Activated CD4-positive, alpha-beta T cell treated with anti-CD3 and anti-CD28 coated beads for 48 hours (primary cell): ENCODE measurements at places on chromosomes 4 and X.

DNA sequence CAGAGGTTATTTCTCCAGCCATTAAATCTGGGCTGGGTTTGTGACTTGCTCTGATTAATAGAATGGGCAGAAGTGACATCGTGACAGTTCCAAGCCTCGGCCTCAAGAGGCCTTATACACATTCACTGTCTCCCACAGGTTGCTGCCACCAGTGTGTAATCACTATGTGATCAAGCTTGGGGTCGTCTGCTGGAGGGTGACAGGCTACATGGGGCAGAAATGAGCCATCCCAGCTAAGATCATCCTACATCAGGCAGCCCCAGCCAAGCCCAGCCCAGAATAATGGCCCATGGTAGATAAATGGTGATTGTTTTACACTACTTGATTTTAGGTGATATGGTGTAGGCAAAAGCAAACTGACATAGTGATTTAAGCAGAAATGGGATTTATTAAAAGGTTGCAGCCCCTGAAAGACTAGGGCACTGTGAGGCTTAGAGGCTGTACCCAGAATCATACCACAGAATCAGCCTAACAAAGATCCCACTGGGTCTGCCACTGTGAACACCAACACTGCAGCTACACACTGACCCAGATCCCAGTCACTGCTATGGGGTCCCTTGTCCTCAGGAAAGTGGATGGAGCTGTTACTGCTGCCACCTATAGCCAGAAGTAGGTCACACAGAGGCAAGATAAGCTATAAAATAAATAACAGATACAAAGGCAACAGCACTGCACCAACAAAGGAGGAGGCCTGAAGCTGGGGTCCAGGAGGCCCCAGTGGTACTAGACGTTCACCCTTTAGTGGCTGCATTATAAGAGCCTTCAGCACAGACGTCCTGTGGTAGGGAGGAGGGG lies 159.6 kb upstream of the RBPJ start:
- DNase-seq: peak; percentile 38

DNA sequence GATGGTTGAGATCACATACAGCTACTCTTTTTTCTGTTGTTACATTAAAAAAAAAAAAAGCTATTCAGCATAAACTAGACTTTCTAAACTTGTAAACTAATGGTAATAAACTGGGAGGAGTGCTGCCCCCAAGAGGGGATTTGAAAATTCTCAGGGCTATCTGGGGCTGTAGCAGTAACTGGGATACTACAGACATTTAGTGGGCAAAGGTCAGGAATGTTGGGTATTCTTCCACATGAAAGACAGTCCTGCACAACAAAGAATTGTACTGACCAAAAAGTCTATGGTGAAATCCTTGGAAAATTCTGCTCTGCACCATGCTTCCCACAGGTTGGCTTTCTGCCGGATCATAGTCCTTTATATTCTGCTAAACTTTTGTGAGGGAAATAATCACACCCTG lies 232.6 kb upstream of the BOD1L1 start:
- DNase-seq: no peak

GRCh38 chr4:2045518-2045951 lies 13.6 kb upstream of the NAT8L start:
- no peak for DNase-seq

DNA sequence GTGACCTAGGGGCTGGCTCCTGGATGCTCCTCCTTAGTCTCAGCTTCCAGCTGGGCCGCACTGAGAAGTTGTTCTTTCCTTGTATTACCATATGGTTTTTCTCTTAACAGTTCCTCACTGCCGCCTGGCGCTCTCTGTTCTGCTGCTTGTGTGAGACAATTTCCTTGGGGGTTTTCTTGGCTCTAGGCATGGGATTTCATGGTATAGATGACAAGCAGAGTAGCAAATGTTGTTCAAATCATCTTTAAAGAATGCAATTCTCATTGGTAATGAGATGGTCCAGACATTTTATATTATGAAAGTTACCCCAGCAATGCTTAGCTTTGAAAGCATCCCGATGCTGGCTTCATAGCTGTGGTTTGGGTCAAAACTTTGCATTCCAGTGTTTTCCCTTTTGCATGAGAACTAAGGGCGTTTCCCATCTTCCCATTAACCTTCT lies 37.6 kb downstream of the SEPTIN11 start:
- DNase-seq: no peak

- DNase-seq: no peak
Observed at GRCh38 chr4:44638091-44638490, 13.3 kb downstream of the YIPF7 start.

GRCh38 chrX:49178537-49178936 lies 6.8 kb downstream of the PLP2 start:
- DNase-seq: no peak

DNA sequence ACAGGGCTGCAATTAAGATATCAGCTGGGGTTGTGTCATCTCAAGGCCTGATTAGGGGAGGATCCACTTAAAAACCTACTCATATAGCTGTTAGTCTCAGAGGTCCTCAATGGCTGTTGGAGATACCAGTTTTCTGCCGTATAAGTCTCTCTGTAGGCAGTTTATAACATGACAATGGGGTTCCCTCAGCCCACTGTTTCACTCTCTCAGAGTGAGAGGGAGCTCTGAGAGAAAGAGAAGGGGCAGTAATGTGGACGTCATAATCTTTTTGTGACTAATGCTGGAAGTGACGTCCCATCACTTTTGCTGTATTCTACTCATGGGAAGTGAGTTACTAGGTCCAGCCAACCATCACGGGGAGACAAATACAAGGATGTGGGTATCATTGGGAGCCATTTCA lies 70.3 kb downstream of the STIM2 start:
- DNase-seq: no peak

- no peak for DNase-seq
Observed at GRCh38 chrX:121932688-121933087, 885.3 kb downstream of the GLUD2 start.

DNA sequence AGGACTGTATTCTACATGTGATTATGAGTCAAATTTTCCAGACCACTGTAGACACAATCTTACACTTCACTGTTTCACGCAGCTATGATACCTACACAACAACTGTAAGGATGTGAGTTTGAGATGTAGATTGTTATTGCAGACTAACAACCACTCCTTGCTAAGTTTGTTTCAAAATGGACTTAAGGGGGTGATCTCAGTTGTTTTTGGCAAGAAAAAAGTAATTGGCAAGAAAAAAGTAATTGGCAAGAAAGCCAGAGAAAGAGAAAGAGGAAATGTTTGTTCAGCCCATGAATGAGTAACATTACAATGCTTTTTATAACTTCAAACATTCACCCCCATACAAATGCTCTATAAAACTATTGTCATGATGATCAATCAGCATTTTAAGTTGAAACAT lies 466.4 kb downstream of the DMD start:
- no peak for DNase-seq

- DNase-seq: no peak
Observed at GRCh38 chr4:3872834-3873313, 106.7 kb downstream of the ADRA2C start.

- DNase-seq: no peak
Observed at GRCh38 chrX:71177327-71177726, 32.7 kb downstream of the NLGN3 start.

DNA sequence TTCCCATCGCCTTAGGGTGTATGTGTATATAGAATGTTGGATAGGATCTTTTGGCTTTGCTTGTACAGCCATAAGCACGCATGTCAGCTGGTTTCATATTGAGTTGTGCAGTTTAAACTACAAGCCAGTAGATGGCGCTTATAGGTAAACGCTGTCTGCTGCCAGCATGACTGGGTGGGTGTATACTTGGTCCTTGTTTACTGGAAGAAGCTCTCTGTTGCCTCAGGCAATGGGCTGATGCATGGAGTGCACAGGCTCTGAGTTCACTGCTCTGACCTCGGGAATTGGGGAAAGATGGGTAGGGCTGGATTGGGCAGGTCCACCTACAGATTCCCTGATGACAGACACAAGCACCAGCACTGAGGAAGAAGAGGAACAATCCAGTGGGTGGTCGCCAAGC lies 831.5 kb downstream of the STIM2 start:
- DNase-seq: peak; percentile 2

DNA sequence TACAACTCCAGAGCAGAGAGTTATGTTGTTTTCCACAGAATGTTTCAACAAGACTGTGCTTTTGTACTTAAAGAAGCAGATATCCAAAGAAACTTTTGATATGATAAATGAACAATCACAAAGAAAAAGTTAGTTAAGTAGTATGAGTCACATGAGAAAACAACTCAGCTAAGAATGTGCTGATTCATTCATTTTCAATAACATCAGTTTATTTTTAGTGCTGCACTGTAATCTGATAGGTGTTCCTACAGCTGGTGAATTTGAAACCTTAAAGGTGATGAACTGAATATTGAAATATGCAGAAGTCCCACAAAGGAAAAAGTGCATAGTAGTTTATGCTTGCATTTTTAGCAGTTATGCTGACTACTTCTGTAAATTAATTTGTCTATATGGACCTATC lies 180.3 kb upstream of the TENM3 start:
- no peak for DNase-seq

DNA sequence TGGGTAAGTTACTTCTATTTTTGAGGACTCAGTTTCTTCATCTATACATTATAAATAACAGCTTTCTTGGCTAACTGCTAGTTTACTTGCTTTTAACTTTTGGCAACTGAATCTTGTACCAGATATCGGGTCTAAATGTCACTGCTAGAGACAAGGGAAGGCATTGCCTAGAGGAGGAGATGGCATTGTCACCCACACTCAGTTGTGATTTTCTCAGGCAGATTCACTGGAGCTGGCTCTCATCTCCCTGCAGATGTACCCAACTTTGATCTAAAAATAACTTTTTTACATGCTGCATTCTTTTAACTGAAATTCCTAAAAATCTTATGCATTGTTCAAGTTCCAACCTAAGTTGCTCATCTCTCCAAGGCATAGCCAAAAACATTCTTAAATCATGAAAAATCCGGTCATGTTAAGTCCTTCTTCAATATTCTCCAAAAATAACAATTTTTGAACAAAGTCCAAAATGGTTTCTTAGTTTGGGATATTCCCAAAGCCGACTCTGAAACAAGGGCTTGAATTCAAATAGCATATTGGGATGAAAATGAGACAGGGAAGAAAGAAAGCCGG lies 469.0 kb upstream of the BOD1L1 start:
- no peak for DNase-seq

- no peak for DNase-seq
Observed at GRCh38 chrX:137151403-137151802, 117.6 kb upstream of the GPR101 start.

GRCh38 chr4:159366966-159367780 lies 264.3 kb downstream of the RAPGEF2 start:
- DNase-seq: no peak

- DNase-seq: no peak
Observed at GRCh38 chr4:185134307-185134869, 8.7 kb upstream of the SLC25A4 start.

GRCh38 chr4:95084584-95084983 lies 326.8 kb downstream of the BMPR1B start:
- no peak for DNase-seq

DNA sequence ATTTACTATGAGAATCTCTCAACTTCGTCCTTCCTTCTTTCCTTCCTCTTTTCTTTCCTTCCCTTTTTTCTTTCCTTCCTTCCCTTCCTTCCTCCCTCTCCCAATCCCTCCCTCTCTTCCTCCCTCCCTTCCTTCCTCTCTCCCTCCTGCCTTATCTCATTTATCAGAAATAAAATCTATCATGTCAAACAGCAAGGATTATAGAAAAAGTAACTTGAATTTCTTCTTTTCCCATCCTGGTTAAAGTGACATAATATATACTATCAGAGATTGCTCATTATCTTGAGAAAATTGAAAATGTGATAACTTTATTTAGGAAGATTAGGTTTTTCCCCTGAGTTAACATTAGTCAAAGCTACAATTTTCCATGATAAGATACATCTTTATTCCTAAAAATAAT lies 5.6 kb downstream of the TIGD4 start:
- no peak for DNase-seq

DNA sequence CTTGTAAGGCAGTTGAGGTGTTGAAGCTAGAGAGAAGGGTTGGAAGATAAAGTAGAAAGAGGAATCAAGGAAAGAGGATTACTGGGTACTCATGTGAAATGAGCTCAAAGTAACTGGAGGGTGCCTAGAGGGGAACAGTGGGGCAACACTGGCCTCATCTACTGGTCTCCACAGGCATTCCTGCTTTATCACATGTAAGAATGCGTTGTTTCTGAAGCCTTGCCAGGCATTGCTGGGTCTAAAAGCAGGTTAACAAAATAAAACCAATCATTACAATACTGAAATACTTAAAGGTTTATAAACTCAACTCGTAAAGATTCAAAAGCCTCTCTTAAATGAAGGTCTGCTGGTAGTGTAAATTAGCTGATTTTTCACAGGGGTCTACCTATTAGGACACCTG lies 96.0 kb downstream of the FANCB start:
- no peak for DNase-seq

DNA sequence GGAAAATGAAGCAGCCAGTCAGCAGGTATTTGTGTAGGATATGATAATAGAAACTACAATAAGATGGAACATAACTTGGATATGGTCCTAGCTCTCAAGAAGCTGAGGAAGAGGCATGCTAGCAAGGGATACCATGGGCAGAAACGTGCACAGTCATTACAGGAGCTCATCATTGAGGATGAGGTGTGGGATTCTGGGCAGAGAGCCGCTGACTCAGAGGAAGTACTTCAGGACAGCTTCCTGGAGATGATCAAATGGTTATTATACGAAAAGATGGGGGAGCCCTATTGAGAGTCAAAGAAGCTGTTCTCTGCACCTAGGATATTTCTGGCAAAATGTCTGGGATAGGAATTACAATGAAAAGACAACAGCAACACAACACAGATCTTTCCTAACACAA lies 116.0 kb upstream of the PDE5A start:
- DNase-seq: no peak

- no peak for DNase-seq
Observed at GRCh38 chr4:157574606-157575005, 354.1 kb downstream of the GRIA2 start.

DNA sequence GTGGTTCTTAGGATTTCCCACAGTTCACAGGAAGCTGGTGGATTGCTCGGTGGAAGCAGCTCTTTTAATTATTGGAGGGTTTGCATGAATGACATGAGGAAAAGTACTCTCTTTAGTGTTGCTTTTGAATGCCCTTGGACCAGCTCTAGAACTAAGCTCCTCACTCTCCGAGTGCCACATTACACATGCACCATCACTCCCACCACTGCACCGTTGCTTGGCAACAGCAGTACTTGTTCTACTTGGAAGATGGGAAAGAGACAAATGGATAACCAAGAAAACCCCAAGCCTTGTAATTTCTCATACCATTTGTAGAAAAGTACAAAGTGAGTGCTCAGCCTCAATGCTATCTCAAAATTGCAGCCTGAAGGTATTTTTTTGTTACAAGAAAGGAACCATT lies 620.2 kb upstream of the BOD1L1 start:
- DNase-seq: no peak

DNA sequence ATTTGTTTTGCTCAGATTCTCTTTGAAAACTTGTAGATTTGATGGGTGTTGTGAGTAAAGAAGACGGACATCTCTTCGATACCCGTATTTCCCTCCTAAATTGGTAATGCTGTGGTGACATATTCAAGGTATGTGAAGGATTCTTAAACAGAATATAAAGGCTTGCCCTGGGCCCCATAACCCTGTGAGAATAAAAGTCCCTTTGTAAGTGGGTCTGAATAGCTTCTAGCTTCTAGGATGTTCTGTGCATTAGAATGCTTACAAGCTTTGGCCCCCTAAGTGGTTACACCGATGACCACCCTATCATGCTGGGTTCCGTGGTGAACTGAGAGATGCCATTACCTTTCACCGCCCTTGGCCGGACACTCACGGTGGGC lies 574 bp upstream of the MOB1B start:
- no peak for DNase-seq

GRCh38 chr4:111681751-111682150 lies 463.5 kb upstream of the FAM241A start:
- DNase-seq: no peak

- DNase-seq: no peak
Observed at GRCh38 chrX:36241397-36241796, 321.9 kb downstream of the CFAP47 start.
